Activated CD4-positive, alpha-beta T cell treated with anti-CD3 and anti-CD28 coated beads for 36 hours (primary cell): ENCODE measurements at places on chromosomes 7 and 10. TPM values are rescaled to one million over a fixed set of nuclear protein-coding genes. Genes with fewer than 3 reads are reported as not detected.

The COL17A1 gene
- not detected for total RNA-seq

The PIP gene
- not detected for total RNA-seq

DNA sequence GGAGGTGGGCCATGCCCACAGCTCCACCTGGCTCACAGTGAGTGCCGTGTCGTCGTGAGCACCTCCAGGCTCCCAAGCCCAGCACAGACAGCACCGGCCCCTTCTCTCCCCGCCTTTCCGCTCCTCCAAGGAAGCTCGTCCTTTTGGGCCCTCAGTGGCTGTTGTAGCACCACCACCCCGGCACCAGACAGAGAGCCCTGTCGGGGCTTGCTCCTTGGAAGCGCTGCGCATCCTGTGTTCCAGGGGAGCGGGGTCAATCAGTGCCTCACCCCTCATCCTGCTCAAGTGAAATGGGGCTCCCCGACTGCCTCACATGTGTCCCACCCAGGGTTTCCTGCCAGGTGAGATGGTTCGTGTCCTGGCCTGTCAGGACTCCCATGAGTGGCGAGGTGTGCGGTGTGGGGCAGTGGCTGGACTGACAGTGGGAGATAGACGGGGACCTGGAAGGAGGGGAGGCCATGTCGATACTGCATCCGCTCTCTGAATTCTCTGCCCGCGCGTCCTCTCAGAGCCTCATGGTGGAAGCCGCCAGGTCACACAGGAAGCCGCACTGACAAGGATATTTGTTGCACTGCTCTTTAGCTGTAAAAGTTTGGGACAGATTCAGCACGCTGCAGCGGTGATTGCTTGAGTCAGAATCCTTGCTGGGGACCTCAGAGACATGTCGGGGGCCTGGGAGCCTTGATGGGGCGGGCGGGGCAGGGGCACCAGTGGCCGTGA lies 107.1 kb downstream of the INPP5A start:
- DNase-seq = no peak
- H3K4me1 ChIP-seq = peaks cover 2% of the 10 kb centered on the region
- H3K4me3 ChIP-seq = no peak overlapping the region
- no peaks in the 10 kb centered on the region for H3K27me3 ChIP-seq

DNA sequence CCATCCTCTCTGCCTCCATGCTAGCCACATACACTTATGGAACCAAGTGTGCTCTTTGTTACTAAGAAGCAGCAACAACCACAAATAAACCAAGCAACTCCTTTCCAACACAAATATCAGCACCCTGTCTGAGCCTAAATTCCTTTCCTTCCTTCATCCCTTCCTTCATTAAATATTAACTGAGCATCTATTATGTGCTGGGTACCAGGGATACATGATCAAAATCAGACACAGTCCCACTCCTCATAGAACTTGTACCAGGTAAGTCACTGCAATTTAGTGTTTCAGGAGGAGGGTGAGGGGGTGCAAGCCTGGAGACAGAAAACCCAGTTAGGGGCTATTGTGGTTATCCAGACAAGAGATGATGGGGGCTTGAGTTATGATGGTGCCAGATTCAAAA lies 10.8 kb downstream of the CREB5 start:
- H3K27me3 ChIP-seq = peaks cover 35% of the 10 kb centered on the region
- H3K4me3 ChIP-seq = no peak overlapping the region
- H3K27ac ChIP-seq = no peak overlapping the region
- DNase-seq = no peak
- no peaks in the 10 kb centered on the region for H3K36me3 ChIP-seq
- no peaks in the 10 kb centered on the region for H3K4me1 ChIP-seq

The RTKN2 gene
- total RNA-seq = 4.8 TPM

GRCh38 chr7:50217821-50218281 lies 86.7 kb upstream of the IKZF1 start:
- H3K27ac ChIP-seq = no peak overlapping the region
- no peak overlapping the region for H3K4me3 ChIP-seq
- no peaks in the 10 kb centered on the region for H3K27me3 ChIP-seq
- peaks cover 46% of the 10 kb centered on the region for H3K4me1 ChIP-seq
- DNase-seq = no peak

GRCh38 chr7:152050547-152050971 lies 25.1 kb downstream of the GALNT11 start:
- H3K36me3 ChIP-seq = peaks cover 27% of the 10 kb centered on the region
- H3K4me3 ChIP-seq = no peak overlapping the region
- DNase-seq = no peak
- no peaks in the 10 kb centered on the region for H3K27me3 ChIP-seq
- peaks cover 4% of the 10 kb centered on the region for H3K4me1 ChIP-seq

DNA sequence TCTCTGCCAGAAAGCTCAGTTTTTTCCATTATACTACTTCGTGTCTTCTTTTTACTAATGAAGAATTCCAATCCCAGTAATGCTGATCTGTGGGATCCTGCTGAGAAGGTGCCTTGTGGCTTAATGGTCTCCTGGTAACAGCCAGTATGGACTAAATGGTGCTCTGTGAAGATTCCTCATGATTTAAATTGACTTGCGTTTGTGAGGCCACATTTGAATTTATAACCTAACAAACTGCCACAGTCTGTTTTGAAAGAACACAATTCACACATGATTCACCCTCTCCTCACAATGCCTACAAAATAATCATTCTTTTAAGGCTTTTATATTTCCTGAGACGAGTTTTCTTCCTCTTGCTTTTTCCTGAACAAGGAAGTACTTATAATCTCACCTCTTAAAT lies 140.0 kb downstream of the MBL2 start:
- H3K4me3 ChIP-seq = no peak overlapping the region
- no peaks in the 10 kb centered on the region for H3K36me3 ChIP-seq
- DNase-seq = no peak
- H3K4me1 ChIP-seq = no peaks in the 10 kb centered on the region
- no peak overlapping the region for H3K27ac ChIP-seq

DNA sequence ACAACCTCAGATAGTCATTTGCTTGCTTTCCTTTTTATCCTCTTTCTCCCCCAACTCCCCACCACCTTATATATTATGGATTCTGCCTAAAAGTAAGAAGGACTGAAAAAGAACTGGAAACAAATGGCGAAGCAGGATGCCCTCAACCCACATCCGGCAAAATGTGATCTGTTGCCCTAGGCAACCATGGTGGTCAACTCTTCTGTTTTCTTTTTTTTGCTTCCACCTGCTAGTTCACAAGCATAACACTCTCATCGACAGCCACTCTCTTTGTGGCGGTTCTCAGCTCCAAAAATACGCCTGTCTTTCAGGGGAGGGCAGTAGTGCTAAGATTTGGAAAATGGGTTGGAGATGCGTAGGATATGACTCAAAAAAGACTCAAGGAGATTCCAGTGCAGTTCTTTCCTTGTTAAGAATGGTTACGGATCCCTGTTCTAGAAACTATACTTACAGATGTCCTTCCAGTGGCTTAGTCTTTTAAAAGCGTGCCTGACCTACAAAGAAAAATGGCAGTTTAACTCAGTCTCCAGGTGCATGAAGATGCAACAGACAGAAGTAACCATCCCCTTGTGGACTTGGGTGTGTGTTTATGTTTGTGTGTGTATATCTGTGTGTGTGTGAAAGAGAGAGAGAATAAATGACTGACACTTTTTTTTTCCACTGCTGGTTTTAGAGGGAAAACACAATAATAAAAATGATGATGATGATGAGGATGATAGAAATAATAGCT lies 10.7 kb downstream of the APBB1IP start:
- peaks cover 59% of the 10 kb centered on the region for H3K36me3 ChIP-seq
- no peaks in the 10 kb centered on the region for H3K27me3 ChIP-seq
- DNase-seq = peak; percentile 76
- H3K27ac ChIP-seq = peak overlapping the region; percentile 89

DNA sequence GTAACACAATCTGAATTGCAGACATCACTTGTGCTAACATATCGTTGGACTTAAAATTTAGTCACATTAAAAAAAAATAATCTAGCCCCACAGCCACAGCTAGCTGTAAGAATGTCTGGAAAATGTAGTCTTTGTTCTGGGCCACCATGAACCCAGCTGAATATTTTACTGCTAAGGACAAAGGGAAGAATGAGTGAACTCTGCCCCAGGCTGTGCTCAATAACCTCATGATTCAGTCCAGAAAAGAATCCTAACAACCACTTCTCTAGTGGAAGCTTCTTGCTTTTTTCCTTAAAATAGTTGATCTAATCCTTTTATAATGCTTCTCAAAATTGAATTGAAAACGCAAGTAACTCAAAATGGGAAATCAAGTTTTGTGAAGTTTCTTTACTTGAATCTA lies 25.6 kb upstream of the SOSTDC1 start:
- H3K4me1 ChIP-seq = peaks cover 6% of the 10 kb centered on the region
- no peaks in the 10 kb centered on the region for H3K36me3 ChIP-seq
- H3K4me3 ChIP-seq = no peak overlapping the region
- H3K27me3 ChIP-seq = peaks cover 5% of the 10 kb centered on the region
- H3K27ac ChIP-seq = no peak overlapping the region

GRCh38 chr7:129774359-129774758 lies 162.8 kb downstream of the NRF1 start:
- H3K27me3 ChIP-seq = peaks cover 22% of the 10 kb centered on the region
- H3K27ac ChIP-seq = no peak overlapping the region
- no peak overlapping the region for H3K4me3 ChIP-seq
- no peak for DNase-seq
- no peaks in the 10 kb centered on the region for H3K4me1 ChIP-seq

The OPN4 gene
- total RNA-seq = not detected

GRCh38 chr7:139092090-139092796 lies 17.3 kb downstream of the ZC3HAV1 start:
- no peak for DNase-seq
- H3K4me1 ChIP-seq = peaks cover 88% of the 10 kb centered on the region
- H3K27me3 ChIP-seq = no peaks in the 10 kb centered on the region

The DOCK1 gene
- 0.75 TPM for total RNA-seq

GRCh38 chr10:47381427-47382379 lies 2.4 kb downstream of the ZNF488 start:
- peaks cover 16% of the 10 kb centered on the region for H3K4me1 ChIP-seq
- H3K27ac ChIP-seq = no peak overlapping the region
- no peak for DNase-seq
- H3K4me3 ChIP-seq = no peak overlapping the region
- H3K27me3 ChIP-seq = peaks cover 40% of the 10 kb centered on the region
- no peaks in the 10 kb centered on the region for H3K36me3 ChIP-seq

- DNase-seq = no peak
- H3K27ac ChIP-seq = no peak overlapping the region
- H3K4me3 ChIP-seq = no peak overlapping the region
- H3K4me1 ChIP-seq = peaks cover 15% of the 10 kb centered on the region
- no peaks in the 10 kb centered on the region for H3K36me3 ChIP-seq
Measured at GRCh38 chr7:129789652-129790051, 163.1 kb downstream of the UBE2H start.

GRCh38 chr10:117884093-117884492 lies 162.6 kb downstream of the RAB11FIP2 start:
- peaks cover 9% of the 10 kb centered on the region for H3K27me3 ChIP-seq
- no peak overlapping the region for H3K4me3 ChIP-seq
- DNase-seq = peak; percentile 42
- no peak overlapping the region for H3K27ac ChIP-seq
- no peaks in the 10 kb centered on the region for H3K36me3 ChIP-seq

The GJD4 gene
- not detected for total RNA-seq

- H3K36me3 ChIP-seq = no peaks in the 10 kb centered on the region
- DNase-seq = no peak
- H3K4me3 ChIP-seq = no peak overlapping the region
- H3K27ac ChIP-seq = no peak overlapping the region
Measured at GRCh38 chr7:141512597-141512996, 38.6 kb upstream of the AGK start.

The PRSS37 gene
- not detected for total RNA-seq

GRCh38 chr7:155227004-155227787 lies 70.5 kb upstream of the INSIG1 start:
- no peak overlapping the region for H3K4me3 ChIP-seq
- DNase-seq = no peak
- H3K36me3 ChIP-seq = no peaks in the 10 kb centered on the region
- H3K4me1 ChIP-seq = peaks cover 2% of the 10 kb centered on the region
- no peak overlapping the region for H3K27ac ChIP-seq
- peaks cover 2% of the 10 kb centered on the region for H3K27me3 ChIP-seq

GRCh38 chr7:39228946-39229345 lies 251.2 kb downstream of the POU6F2 start:
- H3K27ac ChIP-seq = no peak overlapping the region
- peaks cover 4% of the 10 kb centered on the region for H3K27me3 ChIP-seq
- H3K36me3 ChIP-seq = no peaks in the 10 kb centered on the region

The RNLS gene
- total RNA-seq = 4.3 TPM

DNA sequence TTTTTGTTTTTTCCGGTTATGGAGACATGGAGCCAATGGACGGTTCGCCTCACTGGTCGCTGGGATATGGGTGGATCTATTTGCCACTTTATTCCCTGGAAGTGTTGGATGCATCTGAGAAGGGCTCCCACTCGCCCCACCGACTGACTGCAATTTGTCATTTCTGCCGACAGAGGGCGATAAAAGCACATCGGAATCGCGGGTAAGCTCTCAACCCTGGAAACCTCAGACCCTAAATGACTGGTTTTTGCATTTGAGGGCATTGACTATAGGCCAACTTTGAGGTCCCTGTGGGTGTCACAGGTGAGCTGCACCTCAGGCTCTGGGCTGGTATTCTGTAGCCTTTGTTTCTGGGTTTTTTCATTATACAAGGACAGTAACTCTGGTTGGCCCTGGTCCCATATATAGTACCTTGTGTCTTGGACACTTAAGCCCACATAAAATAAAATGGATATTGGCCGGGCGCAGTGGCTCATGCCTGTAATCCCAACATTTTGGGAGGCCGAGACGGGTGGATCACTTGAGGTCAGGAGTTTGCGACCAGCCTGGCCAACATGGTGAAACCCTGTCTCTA lies 11.9 kb upstream of the OPALIN start:
- peaks cover 4% of the 10 kb centered on the region for H3K27me3 ChIP-seq
- H3K4me3 ChIP-seq = no peak overlapping the region
- H3K27ac ChIP-seq = no peak overlapping the region
- no peaks in the 10 kb centered on the region for H3K36me3 ChIP-seq

- no peak overlapping the region for H3K4me3 ChIP-seq
- H3K27me3 ChIP-seq = no peaks in the 10 kb centered on the region
- no peak overlapping the region for H3K27ac ChIP-seq
- peaks cover 30% of the 10 kb centered on the region for H3K4me1 ChIP-seq
- peaks cover 4% of the 10 kb centered on the region for H3K36me3 ChIP-seq
- no peak for DNase-seq
Measured at GRCh38 chr10:45591280-45591679, 81.3 kb downstream of the ZFAND4 start.

The LIMK1 gene
- 12.5 TPM for total RNA-seq

- no peak for DNase-seq
- peaks cover 25% of the 10 kb centered on the region for H3K4me1 ChIP-seq
- no peak overlapping the region for H3K27ac ChIP-seq
- H3K36me3 ChIP-seq = peaks cover 21% of the 10 kb centered on the region
- H3K27me3 ChIP-seq = no peaks in the 10 kb centered on the region
Measured at GRCh38 chr7:92608380-92609322, 18.5 kb upstream of the FAM133B start.
